ENCODE measurements at places on chromosomes 11 and 22. TPM values are rescaled to one million over a fixed set of nuclear protein-coding genes. Genes with fewer than 3 reads are reported as not detected.
A peak's percentile ranks its signal among the peaks of the same experiment; 100 is the strongest.

The TYMP gene
- total RNA-seq = 32.4 TPM

The PRRG4 gene
- total RNA-seq = 0.19 TPM

The MMP12 gene
- not detected for total RNA-seq

The EMID1 gene
- 1.3 TPM for total RNA-seq

The DCDC1 gene
- not detected for total RNA-seq

The TCN2 gene
- 1.2 TPM for total RNA-seq

The PTPRJ gene
- 110 TPM for total RNA-seq

The CARS1 gene
- 50.3 TPM for total RNA-seq

The KRTAP5-7 gene
- total RNA-seq = 0.25 TPM

The EPS8L2 gene
- 10.9 TPM for total RNA-seq

The POLR2L gene
- total RNA-seq = 63.8 TPM

The CFAP300 gene
- not detected for total RNA-seq

DNA sequence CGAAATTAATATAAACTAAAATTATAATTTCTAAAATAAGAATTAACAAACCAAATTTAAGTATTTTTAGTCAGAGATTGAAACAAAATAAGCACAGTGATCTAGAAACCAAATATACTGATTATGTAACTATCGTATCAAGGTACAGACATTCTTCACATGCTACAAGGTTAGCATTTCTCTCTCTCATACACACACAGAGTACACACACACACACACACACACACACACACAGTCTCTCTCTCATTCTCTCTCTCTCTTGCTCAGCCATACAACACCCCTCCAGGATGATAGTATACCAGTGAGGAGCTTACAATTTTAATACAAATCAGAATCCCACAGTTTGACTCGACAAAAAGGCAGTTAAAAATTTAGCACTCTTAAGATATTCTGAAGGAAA, 66.0 kb downstream of the RDX start:
- peaks cover 39% of the 10 kb centered on the region for H3K36me3 ChIP-seq
- DNase-seq = no peak
- no peak overlapping the region for H3K4me3 ChIP-seq
- no peak overlapping the region for H3K27ac ChIP-seq

DNA sequence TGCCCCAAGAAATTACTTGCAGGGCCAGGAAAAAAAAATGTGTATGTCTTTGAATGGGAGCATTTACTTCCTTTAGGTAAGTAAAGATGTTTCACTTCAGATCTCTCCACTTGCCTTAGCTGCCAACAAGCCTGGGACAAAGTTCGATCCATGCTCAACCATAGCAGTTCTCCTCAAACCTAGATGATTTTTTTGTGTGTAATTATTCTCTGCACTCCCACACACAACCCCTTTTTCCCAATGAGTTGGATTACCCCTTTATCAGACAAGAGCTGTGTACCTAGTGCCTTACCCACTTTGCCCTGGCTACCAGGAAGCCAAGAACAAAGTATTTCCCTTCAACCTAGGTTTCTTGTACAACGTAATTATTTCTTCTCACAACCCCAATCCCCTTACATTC, 35.6 kb downstream of the TPBGL start:
- DNase-seq = no peak
- no peaks in the 10 kb centered on the region for H3K27me3 ChIP-seq
- H3K4me3 ChIP-seq = no peak overlapping the region
- peaks cover 57% of the 10 kb centered on the region for H3K4me1 ChIP-seq
- peaks cover 59% of the 10 kb centered on the region for H3K36me3 ChIP-seq

DNA sequence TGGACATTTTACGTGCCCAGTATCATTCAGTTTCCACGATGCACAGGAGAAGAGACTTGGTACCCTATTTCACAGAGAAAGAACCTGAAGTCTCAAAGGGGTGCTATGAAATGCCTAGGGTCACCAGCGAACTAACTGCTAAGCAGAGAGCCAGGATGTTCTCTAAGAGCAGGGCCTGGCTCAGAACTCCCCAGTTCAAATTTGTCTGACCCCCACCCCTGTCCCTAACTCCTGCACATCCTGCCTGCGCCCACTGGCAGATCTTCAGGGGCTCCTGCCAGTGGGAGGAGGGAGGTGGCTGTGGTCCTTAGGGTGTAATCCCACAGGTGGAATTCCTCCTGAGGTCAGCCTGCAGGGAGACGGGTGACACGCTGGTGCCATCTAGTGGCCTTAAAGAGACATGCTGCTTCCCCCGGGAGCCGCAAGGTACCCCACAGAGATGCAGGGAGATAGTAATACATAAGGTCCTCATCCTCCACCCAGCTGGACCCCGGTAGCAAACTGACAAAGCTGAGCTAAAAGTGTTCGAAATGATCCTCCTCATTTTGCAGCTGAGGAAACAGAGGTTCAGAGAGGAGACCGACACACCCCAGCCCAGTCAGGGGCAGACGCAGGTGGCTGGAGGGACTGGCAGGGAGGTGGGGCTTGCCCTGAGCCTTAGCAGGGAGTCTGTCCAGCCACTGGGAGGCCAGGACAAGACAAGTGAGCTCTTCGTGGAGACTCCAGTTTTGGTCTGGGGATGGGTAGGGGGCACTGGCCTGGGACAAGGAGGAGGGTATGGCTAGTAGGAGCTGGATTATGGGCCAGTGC, 34.1 kb downstream of the MB start:
- DNase-seq = peak; percentile 83
- H3K4me3 ChIP-seq = no peak overlapping the region
- no peaks in the 10 kb centered on the region for H3K36me3 ChIP-seq

DNA sequence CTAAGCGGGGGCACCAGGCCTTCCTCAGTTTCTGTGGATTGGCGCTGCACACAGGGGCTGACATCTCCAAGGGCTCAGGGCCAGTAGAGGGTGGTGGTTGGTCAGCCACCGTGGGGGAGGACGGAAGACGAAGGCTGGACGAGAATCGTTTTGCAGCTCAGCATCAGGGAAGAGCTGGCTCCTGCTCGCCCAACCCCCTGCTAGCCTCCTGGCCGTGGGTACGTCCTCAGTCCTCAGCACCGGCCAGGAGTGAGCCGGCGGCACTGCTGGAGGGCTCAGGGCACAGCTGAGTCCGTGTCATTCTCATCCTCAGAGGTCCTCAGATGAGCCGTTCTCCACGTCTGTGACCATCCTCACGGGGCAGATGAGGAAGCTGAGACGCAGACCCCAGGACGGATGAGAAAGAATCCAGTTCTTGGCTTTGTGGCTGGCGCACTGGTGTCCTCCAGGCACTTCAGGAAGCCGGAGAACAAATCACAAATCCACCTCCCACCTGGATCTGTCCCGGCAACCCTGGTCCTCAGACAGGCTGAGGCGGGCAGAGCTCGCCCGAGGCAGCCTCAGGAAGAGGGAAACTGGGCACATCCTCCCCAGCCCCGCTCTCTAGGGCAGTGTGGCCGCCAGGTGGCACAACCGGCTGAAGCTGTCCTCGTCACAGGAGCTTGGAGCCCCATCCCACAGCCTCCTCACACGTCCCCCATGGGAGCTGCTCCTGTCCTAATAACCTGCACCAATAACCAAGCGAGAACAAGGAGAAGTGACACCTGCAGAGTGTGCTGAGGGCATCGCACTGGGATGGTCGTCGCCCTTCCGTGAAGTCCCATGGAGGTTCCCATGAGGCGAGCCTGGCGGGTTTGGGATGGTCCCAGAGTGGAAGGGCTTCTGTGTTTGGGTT, 393.7 kb downstream of the BRD1 start:
- H3K27ac ChIP-seq = no peak overlapping the region
- no peaks in the 10 kb centered on the region for H3K27me3 ChIP-seq
- H3K36me3 ChIP-seq = no peaks in the 10 kb centered on the region
- DNase-seq = no peak

DNA sequence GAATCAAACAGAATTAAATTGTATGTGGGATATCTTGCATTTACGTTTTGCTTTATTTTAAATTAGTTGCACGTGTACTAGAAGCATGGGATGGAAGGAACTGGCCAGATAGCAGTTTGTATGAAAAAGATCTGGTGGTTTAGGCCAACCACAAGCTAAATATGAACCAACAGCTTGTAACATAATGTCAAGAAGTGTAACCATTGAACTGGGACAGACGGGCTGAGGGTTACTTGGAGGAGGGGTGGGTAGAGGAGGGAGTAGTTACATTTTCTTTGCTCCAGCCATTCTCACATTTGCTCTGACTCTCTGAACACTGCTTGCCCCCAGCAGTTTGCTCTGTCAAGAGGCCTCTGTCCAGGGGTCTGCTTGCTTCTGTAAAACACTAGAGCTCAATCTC, 31.7 kb upstream of the CXCR5 start:
- no peaks in the 10 kb centered on the region for H3K27me3 ChIP-seq
- H3K4me1 ChIP-seq = peaks cover 16% of the 10 kb centered on the region
- no peak overlapping the region for H3K27ac ChIP-seq

GRCh38 chr11:3885855-3886254, 30.4 kb downstream of the STIM1 start:
- H3K27ac ChIP-seq = no peak overlapping the region
- H3K4me3 ChIP-seq = no peak overlapping the region
- H3K27me3 ChIP-seq = no peaks in the 10 kb centered on the region
- H3K36me3 ChIP-seq = no peaks in the 10 kb centered on the region

DNA sequence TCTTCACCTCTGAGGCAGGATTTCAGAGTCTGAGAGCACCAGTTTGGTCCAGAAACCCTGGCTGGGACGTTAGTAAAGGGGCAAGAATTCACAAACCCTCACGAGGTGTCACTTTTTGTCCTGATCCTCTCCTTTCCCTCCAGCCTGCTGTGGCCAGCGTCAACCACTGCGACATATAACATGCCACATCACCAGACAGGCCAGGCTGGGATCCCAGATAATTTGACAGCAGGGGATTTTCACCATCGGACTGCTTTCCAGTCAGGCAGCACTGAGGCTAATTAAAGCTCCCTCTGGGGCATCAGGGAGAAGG, 36.8 kb upstream of the RBFOX2 start:
- H3K27me3 ChIP-seq = no peaks in the 10 kb centered on the region
- DNase-seq = no peak
- H3K27ac ChIP-seq = no peak overlapping the region

- peaks cover 24% of the 10 kb centered on the region for H3K4me1 ChIP-seq
- no peaks in the 10 kb centered on the region for H3K36me3 ChIP-seq
- no peaks in the 10 kb centered on the region for H3K27me3 ChIP-seq
- DNase-seq = no peak
Observed at GRCh38 chr11:3221408-3222002, 2.9 kb upstream of the MRGPRG start.

DNA sequence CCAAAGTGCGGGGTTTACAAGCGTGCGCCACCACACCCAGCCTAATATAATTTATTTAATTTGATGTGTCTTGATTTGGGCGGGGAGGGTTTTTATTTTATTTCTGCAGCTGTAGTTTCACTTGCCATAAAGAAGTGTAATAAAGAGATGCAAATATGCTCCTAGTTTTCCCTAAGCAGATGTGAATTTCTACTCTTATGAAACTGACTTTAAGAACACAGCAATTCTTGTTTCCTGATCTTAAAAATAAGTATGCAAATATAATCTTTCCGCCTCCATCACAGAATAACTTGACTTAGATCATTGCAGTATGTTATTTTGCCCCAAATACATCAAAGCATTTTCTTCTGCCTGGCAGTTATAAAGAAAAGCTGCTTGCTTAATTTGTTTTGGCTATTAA, 4.4 kb downstream of the SPCS2 start:
- no peak overlapping the region for H3K4me3 ChIP-seq
- peak overlapping the region; percentile 11 for H3K27ac ChIP-seq
- peaks cover 17% of the 10 kb centered on the region for H3K36me3 ChIP-seq
- H3K27me3 ChIP-seq = no peaks in the 10 kb centered on the region

DNA sequence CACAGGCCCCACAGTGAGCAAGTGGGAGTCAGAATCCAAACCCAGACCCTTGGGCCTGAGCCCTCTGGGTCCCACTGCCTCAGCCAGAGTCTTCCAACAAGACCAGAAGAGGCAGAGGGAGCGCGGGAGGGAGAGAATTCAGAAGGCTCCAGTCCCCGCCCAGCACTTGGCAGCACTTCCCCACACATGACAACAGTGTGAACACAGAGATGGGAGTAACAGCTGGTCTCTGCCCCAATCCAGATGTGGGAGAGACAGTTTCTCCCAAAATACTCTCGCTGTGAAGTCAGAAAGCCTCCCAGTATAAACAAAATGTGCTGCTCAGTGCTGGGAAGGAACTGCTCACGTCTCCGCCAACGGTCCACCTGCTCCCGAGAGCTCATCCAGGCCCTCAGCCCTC, 219.9 kb downstream of the MN1 start:
- H3K36me3 ChIP-seq = no peaks in the 10 kb centered on the region
- no peak overlapping the region for H3K27ac ChIP-seq
- H3K4me3 ChIP-seq = no peak overlapping the region
- H3K4me1 ChIP-seq = no peaks in the 10 kb centered on the region

DNA sequence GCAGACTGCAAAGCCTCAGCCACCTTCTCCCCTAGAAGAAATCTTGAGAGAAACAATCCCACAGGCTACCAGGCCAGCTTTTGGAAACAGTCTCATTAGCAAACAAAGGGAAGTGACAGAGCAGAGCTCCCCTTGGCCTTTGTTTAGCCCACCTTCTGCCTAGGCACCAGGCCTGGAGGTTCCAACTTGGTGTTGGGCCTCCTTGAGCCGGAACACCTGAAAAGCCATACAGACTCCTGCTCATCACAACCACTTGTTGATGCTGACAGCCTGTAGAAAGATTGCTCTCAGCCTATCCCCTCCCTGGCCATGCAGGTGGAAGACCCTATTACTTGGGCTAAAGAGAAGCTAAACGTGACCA, 26.6 kb downstream of the KCNQ1OT1 start:
- H3K4me1 ChIP-seq = no peaks in the 10 kb centered on the region
- H3K27ac ChIP-seq = no peak overlapping the region
- no peaks in the 10 kb centered on the region for H3K27me3 ChIP-seq

- no peak overlapping the region for H3K27ac ChIP-seq
- peaks cover 10% of the 10 kb centered on the region for H3K4me1 ChIP-seq
- H3K4me3 ChIP-seq = no peak overlapping the region
- no peak for DNase-seq
- no peaks in the 10 kb centered on the region for H3K27me3 ChIP-seq
Observed at GRCh38 chr11:73536961-73537360, 61.0 kb downstream of the FAM168A start.

GRCh38 chr11:112580864-112581263, 320.2 kb upstream of the PLET1 start:
- DNase-seq = no peak
- no peaks in the 10 kb centered on the region for H3K27me3 ChIP-seq
- no peak overlapping the region for H3K4me3 ChIP-seq
- H3K4me1 ChIP-seq = no peaks in the 10 kb centered on the region
- no peak overlapping the region for H3K27ac ChIP-seq
- H3K36me3 ChIP-seq = no peaks in the 10 kb centered on the region

GRCh38 chr22:32355760-32356159, 1.9 kb upstream of the RFPL3 start:
- no peaks in the 10 kb centered on the region for H3K27me3 ChIP-seq
- no peaks in the 10 kb centered on the region for H3K4me1 ChIP-seq
- no peak overlapping the region for H3K4me3 ChIP-seq
- no peak for DNase-seq
- H3K27ac ChIP-seq = no peak overlapping the region

- no peak overlapping the region for H3K27ac ChIP-seq
- H3K27me3 ChIP-seq = no peaks in the 10 kb centered on the region
- H3K4me1 ChIP-seq = peaks cover 48% of the 10 kb centered on the region
- DNase-seq = no peak
Observed at GRCh38 chr11:48083421-48083820, 103.1 kb downstream of the PTPRJ start.
